LNCaP clone FGC (cell line): ENCODE measurements at places on chromosomes 7 and 10.
A peak's percentile ranks its signal among the peaks of the same experiment; 100 is the strongest.

GRCh38 chr7:47249361-47249760, 332.6 kb downstream of the TNS3 start:
- DNase-seq = no peak

- no peak for DNase-seq
These were observed 10.3 kb downstream of the ITPRIP start for GRCh38 chr10:104327745-104328645.

DNA sequence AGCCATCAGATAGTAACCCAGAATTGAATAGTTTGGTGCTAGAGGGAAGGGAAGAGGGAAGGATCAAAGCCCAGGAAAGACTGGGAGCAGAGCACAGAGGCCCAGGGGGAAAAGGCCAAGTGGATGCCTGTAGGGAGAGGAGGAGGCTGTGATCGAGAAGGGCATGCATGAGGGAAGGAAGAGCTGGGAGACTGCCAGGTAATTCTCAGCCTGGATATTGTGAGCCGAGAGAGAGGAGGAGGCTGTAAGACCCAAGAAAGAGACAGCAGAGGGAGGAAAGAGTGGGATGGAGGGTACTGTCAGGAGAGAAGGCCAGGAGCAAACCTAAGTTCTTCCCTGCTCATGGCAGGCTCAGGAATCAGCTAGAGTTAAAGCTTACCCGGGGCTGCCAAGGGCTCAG, 178.2 kb downstream of the CCDC3 start:
- no peak for DNase-seq

- DNase-seq = no peak
These were observed 269.5 kb downstream of the TSPAN12 start for GRCh38 chr7:120588416-120588815.

DNA sequence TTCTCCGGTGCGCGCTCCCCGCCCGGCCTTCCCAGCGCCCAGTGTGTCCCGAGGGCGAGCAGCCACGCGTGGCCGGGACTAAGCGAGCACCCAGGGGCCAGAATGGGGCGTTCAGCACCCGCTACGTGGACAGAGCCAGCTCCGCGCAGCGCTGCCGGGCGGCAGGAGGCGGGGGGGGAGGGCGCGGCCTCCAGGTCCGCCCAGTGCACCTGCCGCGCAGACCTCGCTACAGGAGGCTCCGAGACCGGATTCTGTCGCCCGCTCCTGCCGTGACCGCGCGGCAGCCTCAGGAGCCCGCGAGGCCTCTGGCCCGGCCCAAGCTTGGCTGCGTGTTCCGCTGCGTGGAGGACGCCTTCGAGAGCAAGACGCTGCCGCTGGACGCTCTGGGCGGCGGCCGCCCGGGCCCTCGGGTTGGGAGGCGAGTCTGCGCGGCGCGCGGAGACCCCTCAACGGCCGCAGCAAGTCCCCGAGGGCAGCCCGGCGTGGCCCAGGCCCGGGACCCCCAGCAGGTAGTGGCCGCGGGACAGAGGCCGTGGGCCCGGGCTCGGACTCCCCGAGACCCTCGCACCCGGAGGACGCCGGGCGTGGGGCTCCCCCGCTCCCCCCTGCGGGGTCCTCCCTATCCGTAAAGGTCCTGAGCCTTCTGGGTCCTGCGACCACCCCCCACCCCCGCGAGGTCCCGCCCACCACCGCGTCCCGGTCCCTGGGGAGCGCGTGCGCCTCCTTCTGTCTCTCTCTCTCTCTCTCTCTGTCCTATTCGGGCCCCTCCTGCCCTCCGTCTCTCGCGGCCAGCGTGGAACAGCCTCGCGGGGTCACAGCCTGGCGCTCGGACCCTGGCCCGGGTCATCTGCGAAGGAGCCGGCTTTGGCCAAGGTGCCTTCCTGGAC, 904 bp upstream of the DPYSL4 start:
- no peak for DNase-seq

GRCh38 chr7:36638140-36638539, 86.2 kb downstream of the AOAH start:
- no peak for DNase-seq

DNA sequence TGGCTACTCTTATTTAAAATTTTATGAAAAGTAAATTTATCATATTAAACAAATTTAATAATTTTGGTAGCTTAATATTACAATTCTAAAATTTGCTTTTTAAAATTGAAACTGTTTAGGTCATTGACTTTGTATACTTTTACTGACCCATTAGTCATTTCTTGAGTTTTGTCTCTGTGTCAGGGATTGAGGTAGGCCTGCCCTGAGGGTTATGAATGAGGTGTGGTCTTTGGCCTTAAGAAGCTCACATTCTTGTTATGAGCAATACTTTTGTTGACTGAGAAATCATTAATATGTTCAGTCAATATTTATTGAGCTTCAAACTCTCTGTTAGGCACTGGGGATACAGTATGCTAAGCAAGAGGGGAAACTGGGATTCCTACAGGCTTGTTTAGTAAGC, 47.0 kb upstream of the RPA3 start:
- peak; percentile 57 for DNase-seq

DNA sequence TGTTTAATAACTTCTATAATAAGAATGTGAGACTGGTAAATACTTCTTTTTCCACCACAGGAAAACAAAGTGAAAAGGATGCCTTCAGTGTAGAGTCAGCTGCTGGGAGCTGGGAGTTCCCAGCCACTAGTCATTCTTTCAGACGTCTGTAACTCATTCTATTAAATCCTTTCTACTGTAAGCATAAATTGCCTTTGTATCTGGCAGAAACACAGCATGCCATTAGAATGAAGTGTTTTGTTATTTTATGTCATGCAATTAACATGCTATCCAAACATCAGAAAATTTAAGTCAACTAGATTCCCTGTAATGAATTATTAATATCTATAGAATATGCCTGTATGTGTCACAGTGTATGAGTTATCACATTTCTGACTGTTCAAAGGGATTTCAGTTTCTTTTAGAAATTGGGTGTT, 14.3 kb downstream of the BPGM start:
- DNase-seq = no peak

DNA sequence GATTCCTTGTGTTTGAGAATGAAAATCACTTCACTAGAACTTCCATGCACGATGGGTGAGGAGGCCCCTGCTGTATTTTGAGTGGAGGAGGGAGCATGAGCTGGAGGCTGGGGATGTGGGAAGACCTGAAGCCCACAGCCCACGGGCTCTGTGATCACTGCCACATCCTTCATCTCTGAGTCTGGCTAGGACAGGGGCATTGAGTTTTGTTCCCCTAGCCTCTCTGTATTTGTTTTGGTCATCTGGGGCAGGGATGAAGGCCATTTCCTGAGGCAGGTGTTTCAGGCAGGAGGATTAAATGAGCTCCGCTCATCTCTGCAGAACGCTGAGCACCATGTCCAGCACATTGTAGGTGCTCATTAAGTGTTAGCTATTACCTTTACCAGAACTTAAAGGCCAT, 293.6 kb downstream of the GLRX3 start:
- no peak for DNase-seq

- DNase-seq = no peak
These were observed 53.3 kb upstream of the FAM180A start for GRCh38 chr7:135801877-135802276.

DNA sequence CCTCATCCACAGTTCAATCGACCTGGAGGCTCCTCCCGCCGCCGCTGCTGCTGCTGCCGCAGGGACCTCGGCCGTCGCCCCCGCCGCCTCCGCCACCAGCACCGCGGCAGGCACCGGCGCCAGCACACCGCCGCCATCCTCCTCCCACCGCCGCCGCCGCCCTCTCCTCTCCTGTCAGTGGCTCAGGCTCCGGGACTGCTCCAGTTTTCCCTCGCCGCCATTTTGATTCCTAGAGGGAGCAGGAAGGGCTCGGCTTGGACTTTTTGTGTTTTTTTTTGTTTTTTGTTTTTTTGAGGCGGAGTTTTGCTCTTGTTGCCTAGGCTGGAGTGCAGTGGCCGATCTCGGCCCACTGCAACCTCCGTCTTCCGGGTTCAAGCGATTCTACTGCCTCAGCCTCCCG, 3.0 kb upstream of the MCM10 start:
- no peak for DNase-seq

- no peak for DNase-seq
These were observed 282.3 kb downstream of the TFEC start for GRCh38 chr7:115748123-115748738.

- no peak for DNase-seq
These were observed 193.7 kb upstream of the SVIL start for GRCh38 chr10:29828440-29828894.

- no peak for DNase-seq
These were observed 120.7 kb upstream of the PPIF start for GRCh38 chr10:79226391-79227245.

DNA sequence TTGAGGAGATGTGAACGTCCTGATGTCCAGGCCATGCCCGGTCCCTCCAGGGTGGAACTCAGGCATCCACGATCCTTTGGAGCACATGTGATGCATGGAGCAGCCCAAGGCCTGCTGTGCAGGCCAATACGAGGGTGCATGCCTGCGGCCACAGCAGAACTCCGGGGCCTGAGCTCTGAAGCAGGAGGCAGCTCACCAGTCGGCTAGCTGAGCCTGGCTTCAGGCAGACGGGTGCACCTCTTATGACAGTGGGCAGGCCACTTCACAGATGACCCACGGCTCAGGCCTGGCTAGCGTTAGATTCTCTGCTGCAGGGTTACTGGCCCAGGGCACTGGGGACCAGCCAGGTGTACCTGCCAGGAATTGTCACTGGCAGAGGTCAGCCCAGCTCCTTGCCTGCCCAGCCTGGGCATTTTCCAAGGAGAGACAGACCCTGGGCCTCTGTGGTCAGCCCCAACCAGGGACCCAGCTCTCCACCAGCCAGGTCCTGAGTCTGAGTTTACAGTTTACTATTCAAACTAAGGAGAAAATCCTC, 29.6 kb upstream of the INPP5A start:
- DNase-seq = no peak

GRCh38 chr10:72335394-72336258, 19.1 kb downstream of the DNAJB12 start:
- DNase-seq = no peak

DNA sequence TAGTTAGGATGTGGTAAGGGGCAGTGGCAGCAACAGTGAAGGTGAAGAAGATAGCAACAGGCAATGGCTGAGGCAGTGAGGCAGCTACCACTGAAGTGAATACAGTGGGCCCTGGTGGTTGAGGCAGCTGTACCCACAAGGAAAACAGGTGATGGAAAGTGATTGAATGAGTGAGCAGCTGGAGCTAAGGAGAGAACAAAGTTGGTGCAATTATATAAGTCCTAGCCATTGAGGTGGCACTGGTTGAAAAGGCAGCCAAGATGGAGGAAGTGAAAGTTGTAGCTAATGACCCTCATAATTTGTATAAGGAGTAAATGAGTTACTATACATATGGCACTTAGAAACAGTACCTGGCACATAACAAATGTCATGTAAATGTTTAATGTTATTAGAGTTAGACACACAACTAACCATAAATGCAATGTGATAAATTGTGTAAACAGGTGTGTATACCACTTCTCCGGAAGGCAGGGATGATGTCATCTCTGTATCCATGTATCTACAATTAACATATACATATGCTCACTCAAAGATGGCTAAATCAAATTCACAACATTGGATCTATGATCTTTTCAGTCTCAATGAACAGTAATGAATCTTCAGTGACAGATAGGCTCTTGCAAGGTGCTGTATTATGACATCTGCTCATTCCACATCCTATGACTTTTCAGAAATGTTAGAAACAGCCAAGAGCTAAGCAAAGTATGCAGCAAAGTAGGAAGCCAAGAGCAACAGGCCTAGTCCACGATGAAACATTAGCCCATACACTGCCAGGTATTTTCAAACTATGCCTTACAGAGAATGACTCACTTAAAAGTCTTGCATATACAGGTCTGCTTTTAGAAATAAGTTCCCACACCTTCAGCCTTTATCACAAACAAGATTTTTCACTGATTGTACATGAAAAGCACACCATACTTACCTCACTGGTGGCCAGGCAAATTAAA, 10.7 kb downstream of the XPNPEP1 start:
- no peak for DNase-seq
